Activated CD4-positive, alpha-beta memory T cell treated with anti-CD3 and anti-CD28 coated beads, Interleukin-2, amount 10 ng/mL, durations not matched to agents 7 days and 5 days (primary cell): ENCODE measurements at places on chromosomes 3 and 15. TPM values are rescaled to one million over a fixed set of nuclear protein-coding genes. Genes with fewer than 3 reads are reported as not detected.

Gene CNTN4
- not detected for total RNA-seq

Gene ALDH1A3
- not detected for total RNA-seq

DNA sequence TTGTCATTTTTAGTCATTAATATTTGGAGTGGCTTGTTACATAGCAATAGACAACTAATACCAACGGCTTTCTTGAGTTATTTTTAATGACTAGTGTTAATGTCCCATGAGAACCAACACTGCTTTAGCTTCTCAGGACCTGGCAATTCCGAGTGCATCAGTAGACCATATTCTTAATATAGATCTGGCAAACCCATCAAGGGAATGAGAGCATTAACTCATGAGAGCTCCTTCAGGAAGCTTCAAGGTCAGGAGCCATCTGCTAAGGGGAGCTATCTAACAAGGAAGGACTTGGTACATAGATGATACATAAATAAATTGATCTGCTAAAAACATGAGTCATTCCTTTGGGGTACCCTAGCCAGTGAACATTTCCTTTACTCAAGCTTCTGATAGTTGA is 122.6 kb upstream of the EPHA3 start:
- no peak for DNase-seq
- H3K4me3 ChIP-seq, result no peak overlapping the region
- no peaks in the 10 kb centered on the region for H3K4me1 ChIP-seq
- no peaks in the 10 kb centered on the region for H3K27me3 ChIP-seq

GRCh38 chr3:125120379-125121122 is 64.8 kb upstream of the HEG1 start:
- DNase-seq, result no peak
- H3K27ac ChIP-seq, result no peak overlapping the region

GRCh38 chr3:138327831-138328230 is 1.8 kb downstream of the NME9 start:
- H3K4me1 ChIP-seq, result peaks cover 37% of the 10 kb centered on the region
- no peaks in the 10 kb centered on the region for H3K27me3 ChIP-seq
- no peak overlapping the region for H3K27ac ChIP-seq
- DNase-seq, result no peak
- peak overlapping the region; percentile 10 for H3K4me3 ChIP-seq

GRCh38 chr15:99895189-99895955 is 162.1 kb upstream of the LYSMD4 start:
- H3K27ac ChIP-seq, result no peak overlapping the region
- no peaks in the 10 kb centered on the region for H3K4me1 ChIP-seq
- no peaks in the 10 kb centered on the region for H3K27me3 ChIP-seq
- no peak for DNase-seq
- no peaks in the 10 kb centered on the region for H3K36me3 ChIP-seq
- no peak overlapping the region for H3K4me3 ChIP-seq

- H3K4me3 ChIP-seq, result peak overlapping the region; percentile 81
- DNase-seq, result peak; percentile 82
- H3K27ac ChIP-seq, result peak overlapping the region; percentile 92
- peaks cover 64% of the 10 kb centered on the region for H3K4me1 ChIP-seq
Observed at GRCh38 chr3:16286161-16286560, 21.1 kb downstream of the OXNAD1 start.

DNA sequence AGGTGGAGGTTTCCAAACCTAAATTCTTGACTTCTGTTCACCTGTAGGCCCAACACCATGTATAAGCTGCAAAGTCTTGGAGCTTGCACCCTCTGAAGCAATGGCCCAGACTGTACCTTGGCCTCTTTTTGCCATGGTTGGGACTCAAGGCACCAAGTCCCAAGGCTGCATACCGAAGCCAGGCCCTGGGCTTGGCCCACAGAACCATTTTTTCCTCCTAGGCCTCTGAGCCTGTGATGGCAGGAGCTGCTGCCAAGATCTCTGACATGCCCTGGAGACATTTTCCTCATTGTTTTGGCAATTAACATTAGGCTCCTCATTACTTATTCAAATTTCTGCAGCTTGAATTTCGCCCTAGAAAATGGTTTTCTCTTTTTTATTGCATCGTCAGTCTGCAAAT is 297.9 kb downstream of the OXSM start:
- H3K27ac ChIP-seq, result no peak overlapping the region
- no peak for DNase-seq
- no peaks in the 10 kb centered on the region for H3K4me1 ChIP-seq
- no peaks in the 10 kb centered on the region for H3K27me3 ChIP-seq
